H9 (cell line): ENCODE measurements at places on chromosomes 6 and 20. TPM values are rescaled to one million over a fixed set of nuclear protein-coding genes. Genes with fewer than 3 reads are reported as not detected.

Gene MLIP
- total RNA-seq = not detected in 2 replicates

Gene CCDC170
- 0.07 and 0.26 TPM in 2 replicates for total RNA-seq

Gene OXT
- 0.64 TPM in 1 of 2 replicates, not detected in the other for total RNA-seq

Gene MMP24
- 23.0 and 24.7 TPM in 2 replicates for total RNA-seq

Gene PRDM13
- total RNA-seq = 0.15 TPM in 1 of 2 replicates, not detected in the other

Gene TTK
- total RNA-seq = 46.4 and 47.5 TPM in 2 replicates

Gene L3MBTL3
- 4.7 and 7.8 TPM in 2 replicates for total RNA-seq

Gene BANF2
- total RNA-seq = not detected in 2 replicates

Gene BMP2
- 6.5 and 6.6 TPM in 2 replicates for total RNA-seq

Gene PKIB
- total RNA-seq = 44.7 and 46.5 TPM in 2 replicates

Gene TSBP1
- not detected in 2 replicates for total RNA-seq

Gene F13A1
- 0.15 and 0.18 TPM in 2 replicates for total RNA-seq
